Amniotic stem cell (primary cell): ENCODE measurements at places on chromosomes 3 and 15.

- DNase-seq: no peak
Measured at GRCh38 chr3:194019398-194020165, 116.4 kb upstream of the HES1 start.

DNA sequence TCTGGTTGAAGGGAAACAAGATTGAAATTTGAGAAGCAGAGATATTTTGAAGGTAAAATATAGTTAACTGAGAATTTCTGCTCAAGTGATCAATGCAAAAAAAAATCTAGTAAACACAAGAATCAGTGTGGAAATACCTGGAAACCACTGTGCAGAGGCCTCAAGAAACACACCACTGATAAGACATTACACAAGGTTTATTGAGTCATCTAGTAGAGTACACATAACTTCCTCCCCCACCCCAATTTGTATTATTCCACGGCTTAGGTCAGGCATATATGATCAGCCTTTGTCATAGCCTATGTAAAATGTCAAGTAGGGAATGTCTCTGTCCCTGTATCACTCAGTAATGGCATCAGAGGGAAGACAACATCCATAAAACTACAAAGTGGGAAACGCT is 447.8 kb upstream of the BCHE start:
- no peak for DNase-seq

DNA sequence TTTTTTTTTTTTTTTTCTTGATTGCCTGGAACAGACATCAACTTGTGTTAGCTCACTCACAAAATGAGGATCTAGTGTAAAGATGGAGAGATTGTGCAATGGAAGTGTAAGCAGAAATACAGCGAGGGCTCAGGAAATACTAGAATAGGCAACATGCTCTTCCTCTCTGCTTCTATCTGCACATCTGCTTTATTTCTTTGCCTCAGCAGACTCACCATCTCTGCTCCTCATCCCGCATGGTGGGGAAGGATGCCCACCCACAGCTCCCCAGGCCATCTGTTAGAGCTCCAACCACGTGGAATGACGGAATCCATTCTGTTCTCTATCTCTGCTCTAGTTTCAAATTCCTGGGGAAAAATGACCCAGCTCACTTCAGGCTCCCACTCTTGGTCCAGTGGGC is 128.0 kb upstream of the ADAMTS9 start:
- DNase-seq: no peak

GRCh38 chr3:18968120-18968519 is 180.2 kb upstream of the KCNH8 start:
- DNase-seq: no peak

- no peak for DNase-seq
Measured at GRCh38 chr3:126847061-126847460, 135.9 kb upstream of the PLXNA1 start.

- DNase-seq: no peak
Measured at GRCh38 chr15:76991741-76992645, 2.9 kb upstream of the PSTPIP1 start.

GRCh38 chr3:105398437-105398836 is 31.7 kb downstream of the ALCAM start:
- DNase-seq: no peak

- DNase-seq: peak; percentile 5
Measured at GRCh38 chr3:173465112-173465511, 67.6 kb downstream of the NLGN1 start.

- DNase-seq: no peak
Measured at GRCh38 chr3:99351122-99351521, 287.3 kb upstream of the COL8A1 start.
